ENCODE measurements at places on chromosomes 3 and 15.

DNA sequence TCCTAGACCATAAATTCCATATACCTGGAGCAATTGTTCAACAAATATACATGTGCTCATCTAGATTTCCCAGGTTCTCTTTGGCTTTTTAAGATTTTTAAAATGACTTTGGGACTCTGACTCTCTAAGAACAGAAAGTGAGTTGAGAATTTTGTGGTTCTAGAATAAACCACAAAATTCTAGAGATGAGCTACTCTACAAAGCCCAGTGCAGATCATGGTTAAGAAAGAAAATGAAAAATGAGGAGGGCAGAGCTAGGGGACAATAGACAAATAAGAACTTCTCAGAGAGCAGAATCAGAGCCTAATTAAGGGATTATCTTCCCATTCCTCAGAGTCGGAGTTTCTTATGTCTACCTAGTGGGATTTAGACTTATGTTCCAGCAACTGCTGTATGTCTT lies 694.7 kb downstream of the ZNF385D start:
- DNase-seq, result no peak

GRCh38 chr3:172709774-172710663 lies 848 bp downstream of the NCEH1 start:
- no peak for DNase-seq

DNA sequence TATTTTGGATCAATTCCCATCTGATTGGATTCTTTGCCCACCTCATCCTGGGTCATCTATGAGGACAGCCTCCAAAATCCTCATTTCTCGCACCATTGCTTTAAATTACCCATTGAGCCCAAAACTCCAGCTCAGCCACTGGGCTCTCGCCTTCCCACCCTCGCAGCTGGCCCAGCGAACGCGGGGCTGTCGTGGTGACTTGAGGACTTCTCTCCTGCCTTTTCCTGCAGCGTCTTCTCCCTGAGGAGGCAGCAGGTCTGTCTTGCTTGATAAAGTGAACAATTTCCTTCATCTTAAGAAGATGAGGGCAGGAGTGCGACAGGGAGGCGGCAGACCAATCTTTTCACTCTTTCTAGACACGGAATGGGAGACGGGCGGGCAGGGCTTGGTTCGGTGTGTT lies 33.0 kb upstream of the SNRPA1 start:
- DNase-seq, result peak; percentile 25

- DNase-seq, result no peak
Measured at GRCh38 chr3:157755233-157755632, 252.0 kb upstream of the VEPH1 start.

GRCh38 chr3:159806412-159806811 lies 182.2 kb upstream of the IL12A start:
- no peak for DNase-seq

- DNase-seq, result no peak
Measured at GRCh38 chr15:38401106-38401505, 52.8 kb upstream of the FAM98B start.

GRCh38 chr3:84783281-84783680 lies 175.5 kb upstream of the CADM2 start:
- DNase-seq, result no peak

GRCh38 chr15:81195339-81195864 lies 1.3 kb upstream of the IL16 start:
- DNase-seq, result no peak

GRCh38 chr3:177591379-177591778 lies 394.1 kb upstream of the TBL1XR1 start:
- DNase-seq, result peak; percentile 43

DNA sequence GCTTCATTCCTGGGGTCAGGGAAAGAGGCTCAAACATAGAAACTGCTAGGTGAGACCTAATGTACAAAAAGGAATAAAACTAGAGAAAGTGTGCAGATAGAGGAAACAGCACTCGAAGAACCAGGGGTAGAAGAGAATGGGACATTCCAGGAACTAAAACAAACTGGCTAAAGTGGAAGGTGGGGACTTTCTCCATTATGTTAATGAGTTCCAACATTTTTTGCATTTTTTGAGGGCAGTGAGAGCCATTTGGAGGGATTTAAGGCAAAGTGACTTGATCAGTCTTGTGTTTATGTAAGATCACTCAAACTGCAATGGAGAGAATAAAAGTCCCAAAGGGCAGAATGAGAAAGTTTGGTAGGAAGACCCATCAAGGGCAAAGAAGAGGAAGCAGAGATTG lies 20.6 kb upstream of the SLC4A7 start:
- DNase-seq, result no peak

- no peak for DNase-seq
Measured at GRCh38 chr3:125960066-125960424, 8.9 kb upstream of the ROPN1B start.

DNA sequence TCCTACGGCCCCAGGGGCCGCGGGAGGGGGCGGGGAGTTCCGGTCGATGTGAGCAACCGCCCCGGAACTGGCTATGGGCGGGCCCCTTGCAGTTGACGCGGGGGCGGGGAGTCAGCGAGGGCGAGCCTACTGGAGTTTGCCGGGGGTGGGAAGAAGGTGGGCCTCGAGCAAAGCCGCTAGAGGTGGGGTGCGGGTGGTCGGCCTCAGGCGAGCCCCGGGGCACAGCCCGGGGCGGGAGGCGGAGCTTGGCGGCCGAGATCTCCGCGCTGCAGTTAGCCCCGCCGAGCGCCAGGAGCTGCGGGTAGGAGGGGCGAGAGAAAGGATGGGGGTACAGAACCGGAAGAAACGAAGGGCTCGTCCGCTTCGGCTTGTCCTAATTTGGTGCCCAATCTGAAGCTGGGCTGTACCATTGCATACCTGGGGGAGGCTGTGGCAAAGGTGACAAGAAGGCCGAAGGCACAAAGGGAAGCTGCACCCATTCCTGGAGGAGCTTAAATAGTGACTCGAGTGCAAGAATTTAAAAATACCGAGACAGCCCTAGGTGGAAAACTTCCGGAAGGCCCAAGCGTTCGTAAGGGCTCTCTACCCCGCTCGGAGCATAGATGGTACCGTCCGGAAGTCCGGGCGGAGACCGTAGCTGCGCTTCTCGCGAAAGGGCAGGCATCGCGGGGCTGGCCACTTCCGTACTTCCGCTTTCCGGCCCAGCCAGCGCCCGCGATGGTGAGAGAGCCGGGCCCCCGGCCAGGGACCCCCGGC lies at the start of the genes ARPC4 and TADA3:
TSS of gene ARPC4 (plus strand) at position 678 of the 756 bp plus-strand sequence. CDS start at position 718, 40 bp downstream.
TSS of gene TADA3 (minus strand) at position 69 of the 756 bp plus-strand sequence. CDS start 1,007 bp downstream, outside the sequence.
- DNase-seq, result peak; percentile 96

DNA sequence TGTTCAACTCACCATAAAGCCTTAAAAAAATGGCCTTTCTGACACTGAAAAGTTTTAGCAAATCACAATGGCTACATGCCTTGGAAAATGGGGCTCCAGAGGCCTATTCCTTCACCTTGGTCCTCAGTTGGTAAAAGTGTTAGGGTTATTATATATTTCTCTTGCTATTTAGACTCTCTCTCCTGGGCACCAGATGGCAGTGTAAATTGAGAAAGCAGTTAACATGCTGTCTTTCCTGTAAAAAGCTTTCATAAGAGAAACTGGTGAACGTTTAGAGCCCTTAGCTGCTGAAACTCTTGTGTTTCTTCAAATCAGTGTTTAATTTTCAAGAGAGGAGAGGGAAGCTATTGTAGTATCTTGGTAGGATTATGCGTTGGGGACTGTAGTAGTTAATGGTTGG lies 89.9 kb downstream of the LRTM1 start:
- DNase-seq, result no peak

- DNase-seq, result no peak
Measured at GRCh38 chr3:170772175-170772574, 97.8 kb downstream of the RPL22L1 start.

DNA sequence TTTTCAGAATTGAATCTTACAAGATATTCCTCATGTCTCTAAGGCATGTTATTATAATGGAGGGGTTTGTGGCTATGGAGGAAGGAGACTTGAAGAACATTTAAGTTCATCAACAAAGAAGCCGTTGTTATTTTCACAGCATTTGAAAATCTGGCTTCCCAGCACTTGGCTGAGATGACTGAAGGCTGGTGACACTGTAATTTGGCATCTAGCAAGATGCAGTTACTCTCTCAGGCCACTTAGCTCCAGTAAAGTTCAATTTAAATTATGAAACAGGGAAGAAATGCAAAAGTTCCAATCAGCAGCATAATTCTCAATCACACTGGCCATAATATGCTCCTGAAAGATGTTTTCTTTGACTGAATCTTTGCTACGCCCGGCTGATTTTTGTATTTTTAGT lies 139.4 kb upstream of the NUDT16 start:
- no peak for DNase-seq

Measured in activated CD8-positive, alpha-beta memory T cell treated with anti-CD3 and anti-CD28 coated beads, Interleukin-2, amount 10 ng/mL, durations not matched to agents 7 days and 5 days (primary cell).